ENCODE measurements at places on chromosomes 12 and 14.

- no peak for DNase-seq
Measured at GRCh38 chr12:58288190-58288589, 346.8 kb downstream of the ATP23 start.

DNA sequence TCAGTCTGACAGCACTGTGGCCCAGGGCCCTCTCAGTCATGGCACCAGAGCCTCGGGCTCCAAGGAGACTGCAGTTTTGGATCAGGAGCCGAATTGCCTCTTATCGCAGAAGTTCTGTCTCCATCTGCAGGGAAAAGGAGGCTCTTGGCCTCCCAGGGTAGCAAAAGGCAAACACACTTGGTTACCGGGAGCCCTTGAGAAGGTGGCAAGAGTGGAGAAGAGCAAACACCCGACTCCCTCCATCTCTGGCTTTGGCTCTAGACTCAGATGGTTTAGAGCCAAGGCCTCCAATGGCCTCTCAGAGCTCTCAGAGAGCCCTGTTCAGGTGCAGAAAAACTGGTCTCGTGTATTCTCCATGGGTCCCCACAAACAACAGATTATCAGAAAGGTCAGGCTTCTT, 44.6 kb downstream of the NINJ2 start:
- DNase-seq = no peak

- DNase-seq = no peak
Measured at GRCh38 chr12:42447371-42447786, 121.4 kb downstream of the PPHLN1 start.

GRCh38 chr12:89731089-89731488, 22.5 kb upstream of the ATP2B1 start:
- DNase-seq = no peak

DNA sequence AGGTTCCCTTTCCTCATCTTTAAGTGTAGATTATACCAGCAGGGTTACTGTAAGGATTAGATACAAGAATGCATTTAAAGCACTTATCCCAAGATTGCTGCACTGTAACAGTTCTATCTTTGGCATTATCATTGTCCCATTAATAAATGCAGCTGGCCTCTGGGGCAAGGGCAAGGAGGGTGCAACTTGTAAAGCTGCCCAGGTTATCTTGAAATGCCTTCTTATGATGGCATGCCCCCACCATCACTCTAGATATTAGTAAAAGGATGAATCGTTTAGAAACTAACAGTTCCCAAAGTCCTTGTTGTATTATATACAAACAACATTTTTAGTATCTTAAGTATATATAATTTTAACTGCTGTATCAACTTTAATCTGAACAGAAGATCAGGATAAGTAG, 6.8 kb downstream of the LTA4H start:
- no peak for DNase-seq

DNA sequence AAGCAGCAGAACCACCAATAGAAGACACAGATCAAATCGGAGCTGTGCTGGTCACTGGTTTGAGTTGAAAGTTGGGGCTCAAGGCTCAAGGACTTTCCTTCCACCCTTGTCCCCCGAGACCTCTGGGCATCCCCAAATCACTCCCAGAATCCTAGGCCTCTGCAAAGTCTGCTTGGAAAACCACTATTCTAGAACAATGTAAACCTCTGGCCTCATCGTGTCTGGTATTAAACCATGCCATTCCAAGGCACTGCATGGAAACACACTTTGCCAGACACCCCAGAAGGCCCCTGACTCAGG, 288.0 kb downstream of the DPF3 start:
- no peak for DNase-seq

DNA sequence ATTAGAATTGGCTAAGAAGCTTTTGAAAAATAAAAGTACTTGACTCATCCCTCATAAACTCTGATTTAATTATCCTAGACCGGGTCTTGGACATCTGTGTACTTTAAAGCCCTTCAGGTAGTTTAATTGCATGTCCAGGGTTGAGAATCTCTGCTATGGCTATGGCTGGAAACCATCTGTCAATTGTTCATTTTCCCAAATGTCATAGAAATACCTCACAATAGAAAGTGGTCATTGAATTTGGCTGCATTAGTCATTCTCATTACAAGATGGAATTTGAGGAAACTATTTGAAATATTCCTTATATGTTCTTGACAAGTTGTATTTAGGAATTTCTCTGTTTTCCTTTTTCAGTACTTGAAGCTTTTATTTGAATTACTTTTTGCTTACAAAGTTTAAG, 111.3 kb downstream of the TSHR start:
- no peak for DNase-seq

DNA sequence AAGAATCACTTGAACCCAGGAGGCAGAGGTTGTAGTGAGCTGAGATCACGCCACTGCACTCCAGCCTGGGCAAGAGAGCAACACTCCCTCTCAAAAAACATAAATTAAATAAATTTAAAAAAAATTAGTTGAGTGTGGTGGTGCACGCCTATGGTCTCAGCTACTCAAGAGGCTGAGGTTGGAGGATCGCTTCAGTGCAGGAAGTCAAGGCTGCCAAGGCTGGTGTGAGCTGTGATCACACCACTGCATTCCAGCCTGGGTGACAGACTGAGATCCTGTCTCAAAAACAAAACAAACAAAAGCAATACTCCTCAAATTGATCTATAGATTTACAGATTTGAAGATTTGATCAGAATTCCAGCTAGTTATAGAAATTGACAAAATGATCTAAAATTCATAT, 92.7 kb upstream of the RESF1 start:
- DNase-seq = no peak

DNA sequence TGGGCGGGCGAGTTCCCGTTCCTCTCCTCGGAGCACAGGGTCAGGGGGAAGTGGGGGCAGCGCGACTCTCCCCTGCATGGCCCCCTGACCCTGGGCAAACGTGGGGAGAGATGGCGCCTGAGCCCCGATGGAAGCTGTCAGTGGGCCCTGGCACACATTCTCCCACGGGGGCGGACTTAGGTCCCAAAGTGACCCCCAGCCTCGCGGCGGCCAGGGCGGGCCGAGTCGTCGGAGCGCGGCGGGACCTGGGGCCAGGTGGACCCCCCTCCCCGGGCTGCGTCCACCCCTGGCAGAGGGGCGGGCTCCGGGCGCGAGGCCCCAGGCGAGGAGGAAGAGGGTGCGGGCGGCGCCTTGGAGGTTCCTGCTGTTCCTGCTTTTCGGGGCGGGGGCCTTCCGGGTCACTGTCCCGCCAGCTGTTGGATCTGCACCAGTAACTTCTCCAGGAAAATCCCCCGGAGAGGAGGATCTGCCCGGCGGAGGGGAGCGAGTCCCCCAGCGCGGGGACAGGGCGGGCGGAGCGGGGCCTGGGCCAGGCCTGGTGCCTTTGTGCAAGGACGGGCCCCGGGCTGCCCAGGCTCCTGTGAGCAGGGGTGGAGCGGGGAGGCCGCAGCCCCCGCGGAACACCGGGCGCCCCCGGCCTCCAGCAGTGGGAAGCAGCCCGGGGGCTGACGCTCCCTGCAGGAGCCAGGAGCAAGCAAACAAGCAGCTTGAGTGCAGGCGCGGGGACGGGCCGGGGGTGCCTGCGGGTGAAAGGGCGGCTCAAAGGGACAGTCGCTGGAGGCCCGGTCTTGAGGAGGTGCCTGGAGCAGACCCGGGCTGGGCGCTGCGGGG, 15.3 kb downstream of the TNFAIP2 start:
- no peak for DNase-seq

- DNase-seq = no peak
Measured at GRCh38 chr14:93267149-93267711, 60.2 kb downstream of the UBR7 start.

GRCh38 chr12:48813465-48814261, 4.6 kb upstream of the CACNB3 start:
- no peak for DNase-seq

DNA sequence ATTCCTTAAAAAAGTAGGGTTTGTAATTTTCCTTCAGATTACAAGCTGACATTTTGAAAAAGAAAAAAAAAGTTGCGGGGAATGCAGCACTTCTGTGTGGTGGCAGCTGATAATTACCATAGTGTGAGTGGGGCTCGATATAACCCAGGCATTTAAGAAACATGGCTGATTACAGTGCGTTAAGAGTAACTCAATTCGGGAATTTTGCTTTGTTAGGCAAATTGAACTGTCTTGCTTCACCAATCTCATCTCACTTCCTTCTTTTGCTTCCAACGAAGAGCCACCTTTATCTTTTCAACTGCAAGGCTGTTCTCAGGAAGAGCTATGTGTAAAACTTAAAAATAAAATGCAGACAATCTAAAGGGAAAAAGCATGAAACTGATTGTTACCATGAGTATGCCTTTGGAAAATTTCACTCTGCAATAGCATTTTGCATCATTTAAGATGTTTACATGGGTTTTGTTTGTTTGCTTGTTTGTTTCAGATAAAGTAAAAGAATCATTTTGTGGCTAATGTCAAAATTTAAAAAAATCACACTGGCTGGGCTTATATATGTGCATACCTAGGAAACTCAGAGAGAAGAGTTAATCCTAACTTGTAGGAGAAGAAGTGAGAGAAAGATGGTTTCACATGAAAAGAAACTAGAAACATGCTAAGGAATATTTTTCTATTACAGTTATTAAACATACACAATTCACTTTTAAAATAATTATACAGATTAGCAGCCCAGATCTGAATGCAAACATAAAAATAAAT, 295.9 kb upstream of the ATP2B1 start:
- no peak for DNase-seq

DNA sequence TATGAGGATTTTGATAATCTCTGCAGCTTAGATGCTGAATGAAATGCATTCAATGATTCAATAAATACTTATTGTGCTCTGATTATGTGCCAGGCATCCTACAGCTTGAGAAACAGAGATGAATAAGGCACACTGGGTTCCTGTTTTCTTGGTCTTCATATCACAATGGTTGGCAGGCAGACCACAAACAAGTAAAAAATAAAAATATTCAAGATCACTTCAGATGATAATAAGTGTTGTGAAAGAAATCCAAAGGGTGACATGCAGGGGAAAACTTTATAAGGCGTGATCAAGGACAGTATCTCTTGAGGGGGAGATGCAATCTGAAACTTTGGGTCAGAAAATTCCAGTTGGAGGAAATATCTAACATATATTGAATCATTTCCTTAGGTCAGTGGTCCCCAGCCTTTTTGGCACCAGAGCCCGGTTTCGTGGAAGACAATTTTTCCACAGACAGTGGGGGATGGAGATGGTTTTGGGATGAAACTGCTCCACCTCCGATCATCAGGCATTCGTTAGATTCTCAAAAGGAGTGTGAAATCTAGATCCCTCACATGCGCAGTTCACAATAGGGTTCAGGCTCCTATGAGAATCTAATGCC, 73.7 kb upstream of the RAP1B start:
- no peak for DNase-seq

- DNase-seq = no peak
Measured at GRCh38 chr14:69877492-69877891, 1.7 kb upstream of the SMOC1 start.

GRCh38 chr12:12779529-12779928, 5.9 kb upstream of the APOLD1 start:
- DNase-seq = no peak

DNA sequence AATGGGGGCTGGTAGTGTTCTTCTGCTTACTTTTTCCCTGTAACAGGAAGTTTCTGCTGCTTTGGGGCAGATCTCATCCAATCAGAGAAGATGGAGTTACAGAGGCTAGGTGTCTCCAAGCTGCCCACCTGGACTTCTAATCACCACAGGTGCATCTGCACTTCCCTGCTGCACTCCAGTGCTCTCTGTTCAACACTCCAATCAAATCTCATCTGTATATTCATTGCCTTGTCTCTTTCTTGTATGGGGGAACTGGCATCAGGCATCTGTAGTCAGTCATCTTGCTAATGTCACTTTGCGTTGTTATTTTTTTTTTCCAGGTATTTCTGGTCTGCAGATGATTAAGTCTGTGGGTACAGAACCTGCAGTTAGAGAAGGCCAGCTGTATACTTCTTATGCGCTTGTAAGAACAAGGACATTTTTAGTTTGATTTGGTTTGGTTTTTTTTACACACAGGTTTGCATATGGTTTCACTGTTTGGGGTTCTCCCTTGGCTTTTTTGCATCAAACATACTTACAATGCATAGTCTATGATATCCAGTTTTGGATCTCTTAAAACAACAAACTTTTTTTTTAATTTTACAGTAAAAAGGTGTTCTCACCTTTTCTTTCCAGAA, 116.0 kb downstream of the METTL25 start:
- DNase-seq = no peak

DNA sequence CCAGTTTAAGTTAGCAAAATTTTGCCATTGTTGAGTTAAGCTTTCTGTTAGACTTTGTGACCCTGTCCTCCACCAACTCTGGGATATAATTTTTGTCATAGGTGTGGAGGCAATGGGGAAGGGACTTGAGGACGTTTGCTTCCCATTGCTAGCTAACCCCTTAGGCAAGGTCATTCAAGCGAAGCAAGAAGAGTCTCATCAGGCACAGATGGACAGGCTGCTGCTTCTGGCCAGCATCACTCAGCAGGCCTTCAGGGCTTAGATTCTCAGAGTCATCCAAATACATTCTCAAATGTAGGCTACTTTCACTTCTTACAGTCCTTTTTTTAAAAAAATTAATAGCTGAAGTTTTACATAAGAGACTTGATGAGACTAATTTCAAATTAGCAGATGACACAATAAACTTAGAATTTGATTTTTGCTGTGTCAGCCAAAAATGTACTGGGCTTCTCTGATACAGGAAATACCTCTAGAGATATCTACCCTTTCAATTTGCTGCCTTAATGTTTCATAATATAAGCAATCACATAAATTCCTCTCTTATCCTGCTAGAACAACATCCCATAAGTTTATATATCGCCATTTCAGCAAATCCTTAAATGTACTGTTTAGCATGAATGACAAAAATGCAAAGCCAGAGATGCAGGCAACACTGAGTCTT, 875.2 kb downstream of the FLRT2 start:
- DNase-seq = no peak

- no peak for DNase-seq
Measured at GRCh38 chr14:51704545-51704944, 52.8 kb downstream of the FRMD6 start.

DNA sequence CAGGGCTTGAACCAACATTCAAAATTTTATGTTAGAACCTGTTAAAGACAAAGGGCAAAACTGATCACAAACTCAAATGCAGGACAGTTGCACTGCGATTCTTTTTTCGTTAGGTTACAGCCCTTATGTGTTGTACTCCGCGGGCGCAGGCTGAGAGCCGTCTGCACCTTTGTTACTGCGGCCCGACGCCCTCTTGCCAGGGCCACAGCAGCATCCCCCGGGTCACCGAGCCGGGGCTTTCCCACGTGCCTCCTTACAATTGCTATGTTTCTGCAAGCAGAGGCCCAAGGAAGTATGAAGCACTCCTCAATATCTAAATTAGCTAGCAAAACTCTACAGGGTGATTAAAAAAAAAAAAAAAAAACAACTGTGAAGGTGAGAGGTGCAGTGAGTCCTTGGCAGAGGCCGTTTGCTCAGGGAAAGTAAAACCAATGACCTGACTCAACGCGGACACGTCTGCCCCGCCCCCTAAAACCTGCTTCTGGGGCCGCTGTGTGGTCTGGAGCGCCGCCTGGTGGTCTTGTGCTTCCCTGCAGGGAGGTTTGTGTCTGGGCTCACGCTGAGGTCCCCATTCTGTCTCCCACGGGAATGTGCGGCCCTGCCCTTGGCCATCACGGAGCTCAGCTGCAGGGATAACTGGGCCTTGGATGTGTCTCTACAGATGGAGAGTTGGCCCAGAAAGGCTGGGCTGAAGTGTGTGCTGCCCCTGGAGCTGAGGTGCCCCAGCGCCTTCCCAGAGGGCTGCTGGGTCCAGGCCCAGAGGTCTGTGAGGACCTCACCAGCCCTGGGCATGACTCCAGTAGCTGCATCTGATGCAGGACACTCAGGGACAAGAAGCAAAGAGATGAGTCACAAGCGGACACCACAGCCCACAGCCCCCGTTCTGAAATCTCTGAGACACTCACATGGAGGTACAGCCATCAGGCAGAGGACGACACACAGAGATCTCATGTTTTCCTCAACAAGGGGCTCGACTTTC, 418.5 kb downstream of the TMEM121 start:
- peak; percentile 71 for DNase-seq

GRCh38 chr12:43349863-43350262, 202.1 kb downstream of the ADAMTS20 start:
- DNase-seq = no peak

Measured in activated CD4-positive, alpha-beta T cell treated with anti-CD3 and anti-CD28 coated beads, Interleukin-2, amount 50 U/mL, for 24 hours (primary cell).